ENCODE measurements at places on chromosomes 3 and 15. TPM values are rescaled to one million over a fixed set of nuclear protein-coding genes. Genes with fewer than 3 reads are reported as not detected.

The ACOX2 gene
- total RNA-seq: not detected

The ZIC4 gene
- not detected for total RNA-seq

The HRG gene
- not detected for total RNA-seq

The STAC gene
- total RNA-seq: 0.15 TPM

- DNase-seq: no peak
Measured at GRCh38 chr3:77475507-77475906, 435.6 kb downstream of the ROBO2 start.

DNA sequence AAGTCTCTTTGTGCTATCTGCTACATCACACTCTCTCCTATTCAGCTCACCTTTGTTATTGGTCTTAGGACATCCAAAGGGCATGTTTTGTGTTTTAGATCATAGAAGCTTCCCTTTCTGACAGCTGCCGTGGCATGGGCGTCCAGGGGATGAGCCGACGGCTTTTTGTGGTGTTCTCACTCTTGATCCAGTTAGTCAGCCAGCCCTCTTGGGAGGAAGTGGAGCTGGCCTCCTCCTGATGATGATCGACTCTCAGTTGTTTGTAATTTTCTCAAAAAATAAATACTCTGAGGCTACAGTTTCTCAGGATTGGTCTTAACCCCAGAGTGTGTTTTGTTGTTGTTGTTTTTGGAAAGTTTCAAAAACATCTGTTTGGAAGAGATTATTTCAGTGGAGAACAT, 34.4 kb downstream of the BOC start:
- no peak for DNase-seq

DNA sequence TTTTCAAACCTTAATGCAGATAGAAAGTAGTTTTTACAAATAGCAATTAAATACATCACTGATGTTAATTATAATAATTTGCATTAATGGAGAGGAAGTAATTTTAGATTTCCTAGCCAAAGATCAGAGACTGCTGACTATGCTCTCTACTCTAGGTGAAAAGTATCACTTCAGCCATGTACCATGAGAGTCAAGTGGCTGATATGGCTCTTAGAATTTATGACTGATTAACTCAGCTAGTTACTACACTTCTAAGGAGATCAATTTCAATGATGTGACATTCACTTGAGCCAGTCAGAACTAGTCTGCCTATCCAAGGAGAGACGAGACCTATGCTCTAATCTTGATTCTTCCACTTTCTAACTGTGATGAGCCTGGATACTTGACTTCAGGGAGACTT, 405.7 kb upstream of the RORA start:
- DNase-seq: no peak

GRCh38 chr15:38129531-38130204, 123.0 kb upstream of the SPRED1 start:
- DNase-seq: no peak

GRCh38 chr3:28624084-28624483, 275.5 kb upstream of the AZI2 start:
- DNase-seq: no peak

DNA sequence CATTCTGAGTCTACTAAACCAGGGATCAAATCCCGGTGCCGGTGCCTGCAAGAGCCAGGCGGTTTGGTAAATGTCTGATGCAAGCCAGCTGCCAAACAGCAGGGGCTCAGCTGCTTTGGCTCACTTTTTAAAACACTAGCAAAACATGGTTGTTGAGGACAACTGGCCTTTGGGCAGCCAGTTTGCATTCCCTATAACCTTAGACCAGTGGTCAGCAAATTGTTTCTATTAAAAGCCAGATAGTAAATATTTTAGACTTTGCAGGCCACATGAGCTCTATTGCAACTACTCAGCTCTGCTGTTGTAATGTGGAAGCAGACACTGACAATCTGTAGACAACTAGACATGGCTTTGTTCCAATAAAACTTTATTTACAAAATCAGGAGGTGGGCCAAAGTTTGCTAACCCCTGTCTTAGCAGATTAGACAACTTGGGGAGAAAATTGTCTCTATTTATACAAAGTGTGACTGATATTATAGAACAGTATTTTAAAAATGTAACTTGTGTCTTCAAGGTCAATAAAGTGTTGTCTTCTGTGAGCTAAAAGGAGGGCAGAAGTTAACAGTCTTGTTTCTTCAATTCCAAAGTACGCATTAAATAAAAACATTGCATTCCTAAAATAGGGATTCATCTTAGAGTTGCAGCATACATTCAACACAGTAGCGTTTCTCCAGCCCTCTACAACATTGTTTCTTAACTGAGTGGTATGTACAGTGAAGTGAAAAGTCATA, 67.6 kb downstream of the SSUH2 start:
- no peak for DNase-seq

DNA sequence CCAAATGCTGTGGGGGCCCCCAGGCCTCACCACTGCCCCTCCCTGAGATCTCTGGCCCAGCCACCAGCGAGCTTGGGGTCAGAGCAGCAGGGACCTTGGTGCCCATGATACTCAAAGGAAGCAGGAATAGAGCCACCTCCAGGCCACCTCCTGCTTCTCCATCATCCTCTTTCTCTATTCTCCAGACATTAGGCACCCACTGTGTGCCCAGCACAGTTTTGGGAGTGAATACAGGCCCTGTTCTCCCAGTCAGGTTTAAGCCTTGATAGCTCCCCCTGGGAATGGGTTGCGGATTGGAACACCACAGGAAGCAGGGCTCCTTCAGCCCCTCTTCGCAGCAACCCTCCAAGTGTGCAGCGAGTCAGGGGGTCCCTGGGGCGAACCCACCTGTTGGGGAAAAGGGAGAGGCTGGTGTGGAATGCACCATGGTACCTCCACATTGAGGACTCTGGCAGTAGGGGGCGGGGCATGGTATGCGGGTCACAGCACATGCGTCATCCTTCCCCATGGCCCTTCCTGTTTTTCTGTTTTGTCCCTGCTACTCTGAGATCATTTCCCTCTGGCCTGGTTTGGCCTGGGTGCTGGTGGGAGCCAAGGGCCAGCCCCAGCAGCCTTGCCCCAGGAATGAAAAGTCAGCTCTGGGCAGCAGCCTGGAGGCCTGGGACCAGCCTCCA, 14.2 kb upstream of the SEMA3B start:
- DNase-seq: no peak

DNA sequence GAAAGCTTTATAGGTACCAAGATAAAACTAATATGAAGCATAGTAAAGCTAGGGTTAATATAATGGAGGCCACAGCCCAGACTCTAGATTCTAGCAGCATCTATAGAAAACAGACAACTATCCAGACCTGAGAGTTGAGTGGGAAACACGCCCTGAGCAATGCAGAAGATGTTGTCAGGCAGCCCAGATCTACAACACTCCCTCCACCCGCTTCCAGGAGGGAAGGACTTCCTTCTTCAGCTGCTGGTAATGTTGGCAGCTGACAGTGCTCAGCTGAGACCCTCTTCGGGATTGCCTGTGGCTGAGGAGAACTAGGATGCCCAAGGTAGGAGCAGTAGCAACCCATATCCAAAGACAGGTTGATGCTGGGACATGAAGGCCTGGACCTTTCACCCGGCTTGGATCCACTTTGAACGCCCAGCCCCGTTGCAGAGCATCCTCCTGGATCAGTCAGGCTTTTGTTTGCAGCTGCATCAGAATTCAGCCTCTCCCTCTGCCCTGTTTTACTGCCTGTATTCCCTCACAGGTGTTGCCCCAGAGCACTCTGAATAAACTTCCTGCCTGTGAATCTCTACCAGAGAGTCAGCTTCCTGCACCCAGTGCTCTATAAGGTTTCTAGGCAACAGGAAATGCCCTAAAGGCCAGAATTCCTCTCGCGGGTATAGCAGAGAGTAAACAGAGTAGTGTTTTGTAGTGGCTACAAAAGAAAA, 174.7 kb upstream of the IL12A start:
- no peak for DNase-seq

All from activated CD4-positive, alpha-beta T cell treated with anti-CD3 and anti-CD28 coated beads, Interleukin-2, amount 10 ng/mL, durations not matched to agents 7 days and 5 days (primary cell).